ENCODE measurements at places on chromosomes 13 and 19.

GRCh38 chr19:6890401-6890913 lies 3.1 kb downstream of the ADGRE1 start:
- no peak for DNase-seq
- H3K27ac ChIP-seq: peak overlapping the region; percentile 62
- no peaks in the 10 kb centered on the region for H3K27me3 ChIP-seq
- H3K36me3 ChIP-seq: no peaks in the 10 kb centered on the region
- no peak overlapping the region for H3K4me3 ChIP-seq

DNA sequence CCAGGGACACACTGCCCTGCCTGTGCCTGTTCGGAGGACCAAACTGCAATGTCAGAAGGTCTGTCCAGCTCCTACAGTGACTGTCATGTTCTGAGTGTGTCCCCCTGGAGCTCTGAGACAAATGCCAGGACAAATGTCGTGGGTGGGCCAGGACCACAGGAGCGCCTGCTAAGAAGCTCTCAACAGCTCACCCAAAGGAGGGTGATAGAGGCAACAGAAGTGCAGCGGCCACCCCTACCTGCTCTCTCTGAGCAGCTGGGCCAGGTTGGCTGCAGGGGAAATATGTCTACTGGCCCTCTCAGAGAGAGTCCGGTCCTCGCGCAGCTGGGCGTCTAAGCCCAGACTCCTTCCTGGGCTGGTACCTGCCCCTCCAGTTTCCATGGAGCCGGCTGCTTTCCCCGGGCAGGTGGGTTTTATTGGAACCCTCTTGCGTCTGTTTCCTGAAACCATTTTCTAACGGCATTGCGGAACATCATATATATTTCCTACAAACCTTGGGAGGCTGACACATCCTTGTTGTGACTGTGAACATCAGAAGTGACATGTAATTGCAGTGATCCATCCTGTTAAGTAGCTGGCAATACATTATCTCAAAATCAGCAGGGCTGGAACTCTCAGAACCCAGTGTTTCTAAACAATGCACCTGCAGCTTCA lies 78.1 kb downstream of the CHST8 start:
- no peaks in the 10 kb centered on the region for H3K36me3 ChIP-seq
- no peak overlapping the region for H3K4me3 ChIP-seq
- no peaks in the 10 kb centered on the region for H3K4me1 ChIP-seq

DNA sequence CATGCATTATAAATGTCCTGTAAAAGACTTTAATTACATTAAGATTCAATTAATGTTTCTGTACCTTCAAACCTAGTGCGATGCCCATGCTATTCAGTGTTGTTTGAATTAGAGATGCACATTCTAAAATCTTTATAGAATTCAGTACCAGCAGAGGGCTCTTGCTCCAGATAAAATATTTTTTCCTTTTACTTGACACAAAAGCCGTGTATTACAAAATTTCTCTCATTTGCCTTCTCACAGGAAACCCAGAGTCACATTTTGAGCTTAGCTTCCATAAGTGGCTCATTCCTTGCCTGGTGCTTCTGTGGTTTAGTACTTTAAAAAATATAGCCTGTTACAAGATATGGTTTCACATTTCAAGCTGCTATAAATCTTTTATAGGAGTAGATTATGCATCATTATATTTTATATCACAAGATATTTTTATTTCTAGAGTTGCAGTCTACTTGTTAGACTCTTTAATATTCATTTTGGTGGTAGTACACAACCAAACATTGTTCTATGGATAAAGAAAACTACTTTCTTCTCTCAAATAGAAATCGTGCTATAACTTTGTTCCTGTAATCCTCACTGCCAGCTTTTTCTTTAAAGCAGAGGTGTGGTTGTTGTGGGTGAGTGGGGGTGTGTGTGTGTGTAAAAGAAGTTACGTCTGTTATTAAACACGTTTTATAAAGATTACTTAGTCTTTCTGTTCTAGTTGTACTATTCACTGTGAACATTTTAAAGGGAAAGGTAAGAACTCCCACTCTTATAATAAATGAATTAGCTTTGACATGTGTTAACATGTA lies 101.4 kb downstream of the RNF17 start:
- H3K4me1 ChIP-seq: no peaks in the 10 kb centered on the region
- H3K4me3 ChIP-seq: no peak overlapping the region
- no peaks in the 10 kb centered on the region for H3K27me3 ChIP-seq
- H3K27ac ChIP-seq: no peak overlapping the region
- no peaks in the 10 kb centered on the region for H3K36me3 ChIP-seq
- no peak for DNase-seq

- no peak for DNase-seq
- H3K27me3 ChIP-seq: no peaks in the 10 kb centered on the region
- H3K4me3 ChIP-seq: no peak overlapping the region
- no peaks in the 10 kb centered on the region for H3K4me1 ChIP-seq
These were observed 21.4 kb downstream of the ACOD1 start for GRCh38 chr13:76969488-76970365.

GRCh38 chr13:98308086-98308911 lies 131.2 kb upstream of the RNF113B start:
- DNase-seq: no peak
- H3K4me1 ChIP-seq: peaks cover 14% of the 10 kb centered on the region
- H3K4me3 ChIP-seq: no peak overlapping the region

DNA sequence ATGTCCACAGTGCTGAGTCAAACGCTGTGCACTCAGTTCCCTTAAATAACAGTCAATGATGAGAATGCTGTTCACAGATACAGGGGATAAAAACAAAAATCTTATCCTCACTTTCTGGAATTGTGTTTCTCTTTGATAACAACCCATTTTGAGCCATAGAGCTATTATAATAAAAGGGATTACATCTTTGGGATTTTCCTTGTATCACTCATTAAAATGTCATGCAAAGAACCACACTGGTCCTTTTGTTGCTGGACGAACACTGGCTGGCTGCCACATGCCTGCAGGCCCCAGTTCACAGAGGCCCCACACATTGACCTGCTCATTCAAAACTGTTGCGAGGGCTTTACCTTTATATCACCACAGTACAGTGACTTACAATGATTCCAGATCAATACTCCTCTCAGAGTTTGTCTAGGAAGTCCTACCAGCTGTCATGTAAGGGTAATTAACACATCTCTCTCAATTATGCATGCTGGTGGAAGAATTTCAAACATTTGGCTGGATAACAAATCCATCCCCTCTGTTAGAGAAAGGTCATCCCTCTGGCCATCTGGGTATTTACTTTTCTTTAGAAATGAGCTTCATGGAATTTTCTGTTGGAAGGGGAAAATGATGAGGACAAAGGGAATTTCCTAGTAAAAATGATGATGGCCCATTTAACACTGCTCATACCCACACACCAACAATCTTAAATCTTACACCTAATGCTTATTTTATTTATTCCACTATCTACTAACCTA lies 85.9 kb downstream of the MBNL2 start:
- no peaks in the 10 kb centered on the region for H3K27me3 ChIP-seq
- no peak for DNase-seq
- H3K27ac ChIP-seq: no peak overlapping the region

GRCh38 chr13:70357031-70357430 lies 248.8 kb upstream of the KLHL1 start:
- no peak for DNase-seq
- H3K27ac ChIP-seq: no peak overlapping the region
- no peaks in the 10 kb centered on the region for H3K36me3 ChIP-seq
- no peaks in the 10 kb centered on the region for H3K4me1 ChIP-seq

DNA sequence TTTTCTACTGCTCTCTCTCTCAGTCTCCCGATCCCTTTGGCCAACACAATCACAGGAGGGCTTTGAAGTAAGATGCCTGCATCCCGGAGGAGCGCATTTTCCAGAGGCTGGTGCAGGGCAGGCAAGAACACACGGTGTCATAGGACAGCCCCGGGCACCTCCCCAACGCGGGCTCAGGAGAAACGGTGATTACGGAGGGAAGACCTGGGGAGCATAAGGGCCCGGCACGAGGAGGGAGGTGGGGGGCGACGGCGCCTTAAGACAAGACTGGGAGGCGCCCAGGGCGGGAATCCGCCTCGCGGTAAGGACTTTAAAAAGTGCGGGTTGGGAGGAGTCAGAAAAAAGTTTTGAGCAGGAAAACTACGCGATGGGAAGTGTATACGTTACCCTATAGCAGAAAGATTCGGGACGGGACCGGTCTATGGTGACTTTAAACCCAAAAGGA lies 18.7 kb upstream of the ZNF888 start:
- peak overlapping the region; percentile 78 for H3K27ac ChIP-seq
- peak overlapping the region; percentile 58 for H3K4me3 ChIP-seq
- peak; percentile 56 for DNase-seq
- H3K27me3 ChIP-seq: no peaks in the 10 kb centered on the region
- no peaks in the 10 kb centered on the region for H3K36me3 ChIP-seq

DNA sequence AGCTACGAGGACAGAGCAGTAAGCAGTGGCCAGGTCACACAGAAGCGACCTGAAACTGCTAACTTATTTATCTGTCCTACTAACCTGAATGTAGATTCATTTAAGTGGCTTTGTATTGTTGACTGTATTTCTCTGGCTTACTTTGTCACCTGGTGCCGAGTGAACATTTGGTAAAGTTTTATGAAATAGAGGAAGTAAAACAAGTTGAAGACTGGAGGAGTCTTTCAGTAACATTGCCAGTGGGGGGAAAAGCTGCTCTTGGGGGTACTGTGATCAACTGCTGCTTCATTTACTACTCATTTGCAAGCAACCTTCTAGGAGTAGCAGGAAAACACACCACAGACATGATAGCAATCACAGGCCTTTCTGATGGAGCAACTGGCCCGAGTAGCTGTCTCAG lies 615.0 kb downstream of the FGF9 start:
- DNase-seq: no peak
- no peaks in the 10 kb centered on the region for H3K27me3 ChIP-seq
- no peaks in the 10 kb centered on the region for H3K36me3 ChIP-seq
- H3K4me3 ChIP-seq: no peak overlapping the region

GRCh38 chr13:26320766-26321165 lies 66.8 kb downstream of the CDK8 start:
- no peaks in the 10 kb centered on the region for H3K4me1 ChIP-seq
- DNase-seq: no peak
- no peak overlapping the region for H3K27ac ChIP-seq
- no peaks in the 10 kb centered on the region for H3K36me3 ChIP-seq

- no peak overlapping the region for H3K4me3 ChIP-seq
- no peaks in the 10 kb centered on the region for H3K4me1 ChIP-seq
- no peak overlapping the region for H3K27ac ChIP-seq
- H3K36me3 ChIP-seq: no peaks in the 10 kb centered on the region
These were observed 130.8 kb downstream of the KL start for GRCh38 chr13:33146843-33147611.

DNA sequence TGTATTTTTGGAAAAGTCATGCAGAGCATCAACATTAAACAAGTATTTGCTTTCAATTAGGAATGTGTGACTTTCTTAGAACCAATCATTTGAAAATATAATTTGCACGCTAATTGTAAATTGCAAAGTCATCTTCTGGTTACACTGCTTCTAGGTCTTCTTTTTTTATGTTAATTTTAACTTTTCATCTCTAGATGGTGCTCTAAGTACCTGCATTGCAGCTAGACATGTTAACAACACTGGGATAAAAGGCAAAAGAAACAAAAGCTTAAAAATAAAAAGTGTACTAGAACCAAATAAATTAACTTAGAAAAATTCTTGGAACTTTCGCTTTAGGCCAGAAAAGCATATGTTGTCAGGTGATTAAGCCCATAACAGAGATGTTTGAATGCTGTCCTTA lies 2758.2 kb downstream of the PCDH9 start:
- no peaks in the 10 kb centered on the region for H3K36me3 ChIP-seq
- H3K4me3 ChIP-seq: no peak overlapping the region
- no peak for DNase-seq
- H3K27me3 ChIP-seq: no peaks in the 10 kb centered on the region

GRCh38 chr13:110634558-110634957 lies 19.2 kb downstream of the NAXD start:
- H3K27me3 ChIP-seq: no peaks in the 10 kb centered on the region
- no peak for DNase-seq
- peaks cover 73% of the 10 kb centered on the region for H3K36me3 ChIP-seq
- H3K4me3 ChIP-seq: no peak overlapping the region
- no peak overlapping the region for H3K27ac ChIP-seq

- no peaks in the 10 kb centered on the region for H3K4me1 ChIP-seq
- H3K36me3 ChIP-seq: no peaks in the 10 kb centered on the region
- DNase-seq: no peak
- H3K27ac ChIP-seq: no peak overlapping the region
- H3K4me3 ChIP-seq: no peak overlapping the region
These were observed 328.9 kb downstream of the SHISA2 start for GRCh38 chr13:25722893-25723292.

GRCh38 chr13:113327391-113327765 lies 30.3 kb downstream of the LAMP1 start:
- H3K27me3 ChIP-seq: no peaks in the 10 kb centered on the region
- H3K4me1 ChIP-seq: no peaks in the 10 kb centered on the region
- H3K27ac ChIP-seq: no peak overlapping the region
- DNase-seq: no peak

DNA sequence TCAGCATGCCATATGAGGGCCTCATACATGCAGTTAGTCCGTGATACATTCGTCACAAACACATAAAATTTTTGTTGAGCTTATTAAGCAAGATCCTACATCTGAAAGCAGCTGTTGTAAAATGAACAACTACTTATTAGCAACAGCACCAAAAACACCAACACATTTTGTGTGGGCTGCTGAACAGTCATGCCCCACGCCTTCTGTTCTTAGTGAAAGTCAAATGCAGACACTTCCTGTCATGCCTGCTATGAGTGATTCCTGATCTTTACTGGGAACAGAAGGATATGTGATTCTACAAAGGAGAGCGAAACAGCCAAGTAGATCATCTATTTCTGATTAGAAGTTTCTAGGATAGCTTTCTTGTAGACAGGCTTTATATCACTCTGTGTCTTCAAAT lies 4.2 kb upstream of the B3GLCT start:
- DNase-seq: no peak
- H3K4me1 ChIP-seq: no peaks in the 10 kb centered on the region
- no peak overlapping the region for H3K27ac ChIP-seq
- H3K36me3 ChIP-seq: no peaks in the 10 kb centered on the region
- H3K4me3 ChIP-seq: no peak overlapping the region

- H3K36me3 ChIP-seq: no peaks in the 10 kb centered on the region
- no peak for DNase-seq
- H3K27ac ChIP-seq: no peak overlapping the region
- no peaks in the 10 kb centered on the region for H3K27me3 ChIP-seq
- H3K4me3 ChIP-seq: no peak overlapping the region
- no peaks in the 10 kb centered on the region for H3K4me1 ChIP-seq
These were observed 10.7 kb downstream of the NUCB1 start for GRCh38 chr19:48910803-48911202.

DNA sequence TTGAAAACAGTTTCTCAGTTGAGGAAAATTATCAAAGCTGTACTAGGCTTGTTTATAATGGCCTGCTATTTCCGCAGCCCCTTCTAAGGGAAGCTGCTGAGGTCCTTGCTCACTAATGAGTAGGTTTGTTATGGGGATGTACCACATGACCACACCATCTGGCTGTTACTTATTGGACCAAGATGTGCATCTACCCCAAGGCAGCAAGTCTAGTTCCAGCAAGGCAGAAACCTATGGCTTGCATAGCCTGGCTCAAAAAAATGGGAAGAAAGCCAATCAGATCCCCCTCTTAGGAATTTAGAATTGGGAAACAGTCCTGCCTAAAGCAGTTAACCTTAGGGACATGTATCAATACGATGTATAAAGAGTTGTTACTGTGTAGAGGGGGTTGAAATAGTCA lies 186.5 kb upstream of the SPRY2 start:
- H3K27ac ChIP-seq: no peak overlapping the region
- no peaks in the 10 kb centered on the region for H3K27me3 ChIP-seq
- no peaks in the 10 kb centered on the region for H3K36me3 ChIP-seq
- H3K4me3 ChIP-seq: no peak overlapping the region
- no peaks in the 10 kb centered on the region for H3K4me1 ChIP-seq
